ENCODE measurements at places on chromosomes 13 and 19.

DNA sequence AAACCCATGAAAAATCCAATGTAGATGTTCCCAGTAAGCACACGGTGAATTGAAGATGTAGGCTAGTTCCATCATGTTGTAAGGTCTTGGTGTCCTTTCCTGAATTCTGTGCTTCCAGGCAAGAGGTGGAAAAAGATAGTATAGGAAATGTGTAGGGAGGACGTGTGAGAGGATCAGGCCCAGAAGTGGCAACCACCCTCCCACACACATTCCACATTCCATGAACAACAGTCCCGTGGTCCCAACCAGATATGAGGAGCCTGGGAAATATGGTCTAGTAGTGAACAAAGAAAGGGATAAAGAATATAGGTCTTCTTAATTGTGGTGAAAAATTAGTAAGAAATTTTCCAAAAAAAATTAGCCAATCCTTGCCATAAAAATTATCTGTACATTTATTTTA, 1254.2 kb upstream of the SLC10A2 start:
- no peak for DNase-seq

- no peak for DNase-seq
Observed at GRCh38 chr13:75415171-75415570, 66.8 kb downstream of the TBC1D4 start.

- no peak for DNase-seq
Observed at GRCh38 chr19:30480097-30480496, 107.9 kb downstream of the ZNF536 start.

- DNase-seq, result no peak
Observed at GRCh38 chr13:71513411-71514033, 353.5 kb downstream of the DACH1 start.

DNA sequence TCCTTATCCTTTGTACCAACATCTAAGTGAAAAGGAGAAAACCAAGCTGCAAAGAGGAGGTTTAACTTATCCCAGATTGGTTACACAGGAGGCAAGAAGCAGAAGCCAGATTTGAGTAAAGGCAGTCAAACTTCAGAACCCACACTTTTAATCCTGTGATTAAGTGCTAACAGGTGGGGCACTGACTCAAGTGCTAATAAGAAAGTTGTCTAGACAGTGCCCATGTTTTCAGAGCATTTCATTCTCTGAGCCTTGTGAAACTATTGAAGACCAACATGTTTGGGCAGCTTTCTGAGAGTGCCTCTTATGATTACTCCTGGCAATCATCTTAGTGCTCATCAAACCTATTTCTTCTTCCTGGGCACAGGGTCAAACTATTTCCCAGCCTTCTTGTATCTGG, 380.8 kb downstream of the KCNRG start:
- no peak for DNase-seq

All from GM04503 (cell line).